NCI-H446 (cell line): ENCODE measurements at places on chromosomes 16 and 17.

DNA sequence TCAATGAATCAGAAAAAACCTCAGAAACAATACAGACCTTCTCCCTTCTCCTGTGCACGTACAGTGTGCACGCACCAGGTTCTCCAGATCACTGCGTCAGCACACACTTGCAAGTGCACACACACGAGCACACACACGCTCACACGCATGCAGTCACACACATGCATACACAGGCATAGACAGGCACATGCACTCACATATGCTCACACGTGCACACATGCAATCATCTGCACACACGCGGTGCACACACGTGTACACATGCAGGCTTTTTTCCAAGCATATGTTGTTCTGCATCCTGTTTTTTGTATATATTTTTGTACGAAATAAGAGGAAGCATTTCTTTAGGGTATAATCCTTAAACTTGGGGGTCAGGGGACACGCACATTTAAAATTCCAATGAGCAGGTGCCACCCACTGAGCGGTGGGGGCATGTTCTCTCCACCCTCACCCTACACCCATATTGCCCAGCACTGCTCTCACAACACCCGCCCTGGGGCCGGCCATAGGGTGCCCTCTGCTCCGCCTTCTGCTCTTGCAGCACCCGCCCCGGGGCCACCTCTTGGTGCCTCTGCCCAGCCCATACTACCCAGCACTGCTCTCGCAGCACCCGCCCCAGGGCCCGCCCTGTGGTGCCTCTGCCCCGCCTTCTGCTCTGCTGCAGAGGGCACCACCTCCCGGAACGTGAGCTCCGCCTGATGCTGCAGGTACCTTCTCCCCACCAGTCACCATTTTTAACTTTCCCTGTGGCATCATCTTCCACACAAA lies 20.9 kb downstream of the KLHDC4 start:
- DNase-seq: no peak

DNA sequence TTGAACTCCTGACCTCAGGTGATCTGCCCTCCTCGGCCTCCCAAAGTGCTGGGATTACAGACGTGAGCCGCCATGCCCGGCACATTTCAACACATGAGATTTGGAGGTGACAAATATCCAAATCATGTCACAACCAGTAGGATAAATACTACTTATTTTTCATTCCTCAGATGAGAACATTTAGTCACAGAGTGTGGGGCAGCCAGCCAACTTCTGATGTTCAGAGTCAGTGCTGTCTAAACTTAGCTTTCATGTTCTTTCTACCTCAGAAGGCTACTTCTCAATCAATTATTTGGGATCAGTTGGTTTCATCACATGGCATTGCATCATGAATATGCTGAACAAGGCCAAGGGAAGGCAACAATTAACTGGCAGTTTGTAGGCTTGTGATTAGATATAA lies 134.5 kb downstream of the CDH13 start:
- DNase-seq: no peak

DNA sequence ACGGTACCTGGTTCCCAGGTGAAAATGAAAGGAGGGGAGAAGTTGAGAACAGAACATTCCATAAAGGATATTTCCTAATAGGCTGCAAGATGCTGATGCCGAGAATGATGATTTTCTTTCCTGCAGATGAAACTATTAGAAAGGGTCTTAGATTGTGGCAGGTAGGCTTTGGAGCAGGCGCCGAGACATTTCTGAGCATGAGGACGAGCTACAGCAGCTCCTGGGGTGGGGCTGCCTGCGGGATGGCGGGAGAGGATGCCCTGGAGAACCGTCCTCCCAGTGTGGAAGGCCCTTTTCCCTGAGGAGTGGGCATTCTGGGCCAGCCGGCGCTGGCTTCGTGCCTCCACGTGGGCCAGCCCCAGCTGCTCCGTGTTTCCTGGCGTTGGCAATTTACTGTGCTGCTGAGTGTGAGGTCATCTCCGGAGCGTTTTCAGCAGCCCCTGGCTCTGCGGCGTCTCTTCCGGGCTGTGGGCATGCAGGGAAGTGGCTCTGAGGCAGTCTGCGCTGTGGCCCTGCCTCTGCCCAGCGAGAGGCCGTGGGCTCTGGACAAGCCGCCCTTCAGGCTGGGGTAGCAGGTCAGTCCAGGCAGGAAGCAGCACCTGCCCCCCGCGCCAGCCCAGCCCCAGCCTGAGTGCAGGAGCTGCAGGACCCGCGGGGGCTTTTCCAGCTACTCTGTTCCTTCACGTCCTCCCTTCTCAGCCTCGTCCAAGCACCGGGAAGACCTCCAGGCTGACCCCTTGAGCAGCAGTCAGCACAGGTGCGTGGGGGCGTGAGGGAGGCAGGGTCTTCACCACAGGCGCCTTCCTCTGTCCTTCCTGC lies 12.2 kb downstream of the ENGASE start:
- no peak for DNase-seq

GRCh38 chr16:78506367-78507193 lies 407.1 kb downstream of the WWOX start:
- DNase-seq: no peak

- no peak for DNase-seq
These were observed 74.5 kb upstream of the HSBP1 start for GRCh38 chr16:83733301-83733700.
